ENCODE measurements at places on chromosomes 4 and X.

- DNase-seq, result no peak
These were observed 10.5 kb upstream of the GNPDA2 start for GRCh38 chr4:44736900-44737299.

GRCh38 chr4:162450531-162451035 lies 286.8 kb upstream of the FSTL5 start:
- DNase-seq, result no peak

DNA sequence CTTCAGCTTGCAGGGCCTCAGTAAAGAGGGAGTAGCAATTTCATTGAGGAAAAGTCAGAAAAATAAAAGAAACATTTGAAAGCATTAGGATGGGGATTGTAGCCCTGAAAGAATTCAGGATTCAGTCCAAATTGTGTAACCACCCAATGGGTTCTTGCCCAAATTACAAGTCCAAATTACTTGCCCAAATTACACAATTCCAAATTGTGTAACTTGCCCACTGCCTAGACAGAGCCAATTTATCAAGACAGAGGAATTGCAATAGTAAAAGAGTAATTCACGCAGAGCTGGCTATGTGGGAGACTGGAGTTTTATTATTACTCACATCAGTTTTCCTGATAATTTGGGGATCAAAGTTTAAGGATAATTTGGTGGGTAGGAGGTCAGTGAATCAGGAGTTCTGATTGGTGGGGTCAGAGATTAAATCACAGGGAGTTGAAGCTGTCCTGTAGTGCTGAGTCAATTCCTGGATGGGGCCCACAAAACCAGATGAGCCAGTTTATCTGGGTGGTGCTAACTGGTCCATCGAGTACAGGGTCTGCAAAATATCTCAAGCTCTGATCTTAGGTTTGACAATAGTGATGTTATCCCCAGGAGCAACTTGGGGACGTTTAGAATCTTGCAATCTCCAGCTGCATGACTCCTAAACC lies 18.1 kb upstream of the PAGE5 start:
- DNase-seq, result no peak

DNA sequence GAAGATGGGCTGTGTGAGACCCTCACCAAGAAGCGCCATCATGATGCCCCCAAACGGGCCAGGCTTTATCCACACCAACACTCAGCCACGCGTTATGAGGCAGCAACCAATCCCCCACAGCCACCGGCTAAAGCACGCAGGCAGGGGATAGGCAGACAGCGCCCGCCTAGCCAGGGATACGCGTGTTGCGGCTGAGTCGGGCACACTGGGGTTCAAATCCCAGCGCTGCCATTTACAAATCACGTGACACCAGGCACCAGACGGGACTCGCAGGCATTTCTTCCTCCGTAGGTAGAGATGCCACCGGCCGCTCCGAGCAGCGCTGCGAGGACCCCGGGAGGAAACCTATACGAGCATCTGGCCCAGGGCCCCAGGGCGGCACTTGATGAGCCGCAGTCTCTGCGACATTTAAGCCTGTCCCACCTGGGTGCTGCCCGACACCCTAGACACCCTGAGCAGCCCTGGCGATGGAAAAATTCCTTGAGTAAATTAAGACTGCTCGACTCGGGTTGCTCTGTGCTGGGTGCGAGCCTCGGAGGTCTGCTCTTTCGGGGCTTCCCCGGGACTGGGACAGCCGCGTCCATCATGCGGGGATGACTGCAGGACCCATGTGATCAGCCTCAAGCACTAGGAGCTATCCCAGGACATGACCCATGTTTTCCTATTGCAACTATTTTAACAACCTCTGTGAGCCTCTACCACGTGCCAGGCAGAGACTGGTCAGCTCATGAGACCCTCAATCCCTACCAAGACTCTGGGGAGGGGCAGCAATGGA lies 6.3 kb downstream of the ABLIM2 start:
- no peak for DNase-seq

DNA sequence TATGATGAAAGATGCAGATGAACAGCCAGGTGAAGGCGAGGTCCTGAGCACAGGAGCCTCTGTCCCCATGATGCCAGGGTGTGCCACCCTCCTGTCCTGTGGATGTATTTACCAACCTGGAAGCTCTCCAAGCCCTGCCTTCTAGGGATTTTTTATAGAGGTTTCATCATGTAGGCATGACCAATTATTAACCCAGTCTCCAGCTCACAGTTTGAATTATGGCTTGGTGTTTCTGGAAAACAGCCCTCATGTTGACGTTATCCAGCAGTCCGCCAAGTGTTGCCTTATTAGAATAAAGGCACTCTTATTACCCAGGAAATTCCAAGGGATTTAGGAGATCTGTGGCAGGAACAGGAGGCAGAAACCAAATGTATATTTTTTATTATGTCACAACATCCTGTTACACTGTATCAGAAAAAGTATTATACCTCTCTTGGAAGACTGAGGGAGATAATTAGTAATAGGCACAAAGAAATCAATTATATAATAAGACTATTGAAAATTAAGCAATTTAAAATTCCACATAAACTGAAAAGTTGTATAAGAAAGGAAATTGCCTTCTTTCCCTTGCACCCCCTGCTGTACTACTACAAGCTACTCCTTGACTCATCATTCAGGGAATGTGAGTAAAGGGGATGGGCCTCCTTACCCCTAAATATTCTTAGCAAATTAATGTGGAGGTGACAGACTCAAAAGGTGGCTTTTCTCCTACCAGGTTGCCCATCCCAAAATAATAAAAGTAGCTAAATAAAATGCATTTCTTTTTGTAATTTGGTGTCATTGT lies 129.6 kb downstream of the ZNF330 start:
- DNase-seq, result no peak

- DNase-seq, result no peak
These were observed 55.4 kb upstream of the TBC1D14 start for GRCh38 chr4:6854098-6854744.

DNA sequence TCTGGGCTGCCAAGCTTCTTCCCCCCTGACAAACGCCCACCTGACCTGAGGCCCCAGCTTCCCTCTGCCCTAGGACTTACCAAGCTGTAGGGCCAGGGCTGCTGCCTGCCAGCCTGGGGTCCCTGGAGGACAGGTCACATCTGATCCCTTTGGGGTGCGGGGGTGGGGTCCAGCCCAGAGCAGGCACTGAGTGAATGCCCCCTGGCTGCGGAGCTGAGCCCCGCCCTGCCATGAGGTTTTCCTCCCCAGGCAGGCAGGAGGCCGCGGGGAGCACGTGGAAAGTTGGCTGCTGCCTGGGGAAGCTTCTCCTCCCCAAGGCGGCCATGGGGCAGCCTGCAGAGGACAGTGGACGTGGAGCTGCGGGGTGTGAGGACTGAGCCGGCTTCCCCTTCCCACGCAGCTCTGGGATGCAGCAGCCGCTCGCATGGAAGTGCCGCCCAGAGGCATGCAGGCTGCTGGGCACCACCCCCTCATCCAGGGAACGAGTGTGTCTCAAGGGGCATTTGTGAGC lies 37.0 kb downstream of the HTRA3 start:
- DNase-seq, result no peak

DNA sequence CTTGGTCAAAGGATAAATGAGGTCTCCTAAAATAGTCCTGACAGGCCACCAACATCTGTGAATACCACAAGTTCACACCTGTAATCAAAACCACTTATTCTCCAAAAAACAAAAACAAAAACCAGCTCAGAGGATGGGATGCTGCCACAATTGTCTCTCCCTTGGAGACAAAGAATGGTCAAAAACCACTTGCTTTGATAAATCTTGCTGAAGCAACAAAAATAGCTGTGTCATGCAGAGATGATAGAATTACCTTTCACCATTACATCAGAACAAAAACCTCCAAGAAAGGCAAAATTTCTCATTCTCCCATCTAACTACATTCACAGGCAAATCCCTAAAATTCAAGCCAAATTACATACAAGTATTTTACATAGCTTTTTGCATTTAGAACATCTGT lies 180.4 kb downstream of the MAML3 start:
- no peak for DNase-seq

DNA sequence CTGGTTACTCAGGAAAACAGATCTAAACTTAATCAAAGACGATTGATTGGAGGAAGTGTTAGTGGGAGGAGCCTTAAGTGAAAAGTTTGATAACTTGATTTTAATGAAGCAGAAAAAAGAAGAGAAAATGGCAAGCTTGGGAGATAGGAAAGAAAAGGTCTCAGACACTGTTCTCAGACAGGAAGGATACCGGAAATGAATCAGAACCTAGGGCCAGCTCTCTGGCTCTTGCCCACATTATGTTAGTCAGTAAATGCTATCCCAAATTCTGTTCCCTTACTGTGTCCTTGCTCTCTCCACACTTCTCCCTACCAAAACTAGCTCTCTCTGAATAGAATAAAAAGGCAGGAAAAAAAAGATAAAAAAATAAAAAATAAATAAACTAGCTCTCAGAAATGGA lies 48.6 kb upstream of the TMEM164 start:
- DNase-seq, result no peak

GRCh38 chr4:78591404-78591803 lies 39.8 kb downstream of the ANXA3 start:
- no peak for DNase-seq

DNA sequence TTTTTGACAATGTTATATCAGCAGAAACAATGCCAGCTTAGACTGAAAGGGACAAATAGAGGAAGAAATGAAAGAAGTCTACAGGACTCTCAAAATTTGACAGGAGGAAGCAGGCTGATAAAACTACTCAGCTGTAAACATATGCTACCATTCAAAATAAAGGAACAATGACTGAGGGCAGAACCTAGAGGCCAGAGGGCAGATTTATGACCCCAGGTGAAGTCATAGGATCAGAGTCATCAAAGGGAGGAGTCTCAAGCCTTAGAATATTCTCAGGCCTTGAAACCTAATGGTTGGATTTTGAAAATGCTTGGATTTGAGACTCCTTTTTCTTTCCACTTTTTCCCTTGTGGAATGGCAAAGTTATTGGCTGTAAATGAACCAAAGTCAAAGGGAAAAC lies 17.0 kb upstream of the SYTL5 start:
- no peak for DNase-seq

GRCh38 chr4:118280501-118281218 lies 72.1 kb downstream of the PRSS12 start:
- no peak for DNase-seq
